ENCODE measurements at places on chromosomes 12 and 14.

GRCh38 chr12:28899951-28900350 lies 249.1 kb upstream of the FAR2 start:
- DNase-seq, result no peak

DNA sequence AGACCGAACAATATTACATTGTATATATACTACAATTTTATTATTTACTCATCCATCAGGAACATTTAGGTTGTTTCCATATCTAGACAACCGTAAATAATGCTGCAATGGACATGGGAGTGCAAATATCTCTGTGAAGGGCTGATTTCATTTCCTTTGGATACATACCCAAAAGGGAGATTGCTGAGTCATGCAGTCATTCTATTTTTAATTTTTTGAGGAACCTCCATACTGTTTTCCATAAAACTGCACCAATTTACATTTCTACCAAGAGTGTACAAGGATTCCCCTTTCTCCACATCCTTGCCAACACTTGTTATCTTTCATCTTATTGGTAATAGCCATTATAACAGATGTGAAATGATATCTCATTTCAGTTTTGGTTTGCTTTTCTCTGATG lies 84.7 kb downstream of the SLC41A2 start:
- DNase-seq, result no peak

GRCh38 chr14:25049093-25049567 lies 817 bp downstream of the STXBP6 start:
- no peak for DNase-seq

DNA sequence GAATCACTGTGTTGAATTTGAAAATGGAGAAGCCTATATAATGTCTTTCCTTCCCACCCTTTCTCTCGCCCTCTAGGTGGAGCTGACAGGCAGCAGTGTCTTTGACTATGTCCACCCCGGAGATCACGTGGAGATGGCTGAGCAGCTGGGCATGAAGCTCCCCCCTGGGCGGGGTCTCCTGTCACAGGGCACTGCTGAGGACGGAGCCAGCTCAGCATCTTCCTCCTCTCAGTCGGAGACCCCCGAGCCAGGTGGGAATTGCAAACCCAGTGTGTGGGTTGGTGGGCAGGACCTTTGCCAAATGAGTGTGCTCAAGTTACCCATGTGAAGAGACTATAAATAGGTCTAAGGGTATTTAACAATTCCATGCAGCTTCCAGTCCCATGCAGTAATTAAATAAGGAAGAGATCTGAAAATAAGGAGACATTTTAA lies 274.7 kb downstream of the EGLN3 start:
- no peak for DNase-seq

DNA sequence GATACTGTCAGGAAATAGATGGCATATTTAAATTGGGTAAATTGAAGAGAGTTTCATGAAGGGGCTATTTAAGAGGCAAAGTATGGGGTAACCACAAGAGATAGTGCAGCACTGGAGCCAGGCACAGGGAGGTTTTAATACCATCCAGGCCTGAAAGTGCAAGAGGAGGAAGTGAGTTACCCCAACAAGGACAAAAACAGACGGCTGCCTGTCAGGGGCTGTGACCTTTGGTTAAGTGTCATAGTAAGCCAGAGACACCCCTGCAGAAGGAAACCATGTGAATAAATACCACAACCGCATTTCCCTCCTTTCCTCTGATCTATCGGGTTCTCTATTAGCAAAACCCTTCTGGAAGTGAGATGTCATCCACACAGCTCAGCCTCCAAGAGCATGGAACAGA lies 122.0 kb upstream of the DHRS4 start:
- no peak for DNase-seq

DNA sequence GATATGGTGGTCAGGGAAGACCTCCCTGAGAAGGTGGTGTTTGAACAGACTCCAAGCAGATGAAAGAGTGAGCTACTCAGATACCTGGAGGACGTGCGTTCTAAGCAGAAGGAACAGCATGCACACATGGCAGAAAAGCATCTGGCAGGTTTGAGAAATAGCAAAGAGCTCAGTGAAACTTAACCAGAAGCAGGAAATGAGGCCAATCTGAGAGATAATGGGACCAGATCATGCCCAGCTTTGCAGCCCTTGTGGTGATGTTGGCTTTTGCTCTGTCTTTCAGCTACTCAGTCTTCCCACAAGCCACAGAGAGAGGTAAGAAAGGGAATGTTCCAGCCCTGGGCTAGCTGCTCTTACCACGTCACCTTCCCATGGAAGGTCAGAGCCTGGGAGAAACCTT lies 176.3 kb upstream of the GSC start:
- DNase-seq, result no peak

DNA sequence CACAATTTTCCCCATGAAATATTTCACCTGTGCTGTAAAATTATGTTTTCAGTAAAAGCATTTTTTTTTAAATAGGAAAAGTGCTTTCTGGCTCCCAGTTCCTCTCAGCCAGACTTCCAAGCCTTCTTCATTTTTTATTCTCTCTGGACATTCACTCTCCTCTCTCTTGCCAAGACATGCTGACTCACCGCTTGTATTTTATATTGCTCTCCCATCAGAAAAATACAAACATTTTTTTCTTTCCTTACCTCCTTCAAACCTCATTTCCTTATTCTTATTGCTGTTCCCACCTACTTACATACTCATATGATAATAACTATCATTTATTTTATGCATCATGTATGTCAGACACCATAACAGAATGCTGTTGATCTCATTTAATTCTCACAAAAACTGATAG lies 37.7 kb upstream of the ZNF641 start:
- DNase-seq, result no peak

- DNase-seq, result no peak
These were observed 127.9 kb upstream of the FKBP4 start for GRCh38 chr12:2666846-2667245.

GRCh38 chr14:91286530-91286937 lies 42.0 kb upstream of the GPR68 start:
- DNase-seq, result peak; percentile 88

DNA sequence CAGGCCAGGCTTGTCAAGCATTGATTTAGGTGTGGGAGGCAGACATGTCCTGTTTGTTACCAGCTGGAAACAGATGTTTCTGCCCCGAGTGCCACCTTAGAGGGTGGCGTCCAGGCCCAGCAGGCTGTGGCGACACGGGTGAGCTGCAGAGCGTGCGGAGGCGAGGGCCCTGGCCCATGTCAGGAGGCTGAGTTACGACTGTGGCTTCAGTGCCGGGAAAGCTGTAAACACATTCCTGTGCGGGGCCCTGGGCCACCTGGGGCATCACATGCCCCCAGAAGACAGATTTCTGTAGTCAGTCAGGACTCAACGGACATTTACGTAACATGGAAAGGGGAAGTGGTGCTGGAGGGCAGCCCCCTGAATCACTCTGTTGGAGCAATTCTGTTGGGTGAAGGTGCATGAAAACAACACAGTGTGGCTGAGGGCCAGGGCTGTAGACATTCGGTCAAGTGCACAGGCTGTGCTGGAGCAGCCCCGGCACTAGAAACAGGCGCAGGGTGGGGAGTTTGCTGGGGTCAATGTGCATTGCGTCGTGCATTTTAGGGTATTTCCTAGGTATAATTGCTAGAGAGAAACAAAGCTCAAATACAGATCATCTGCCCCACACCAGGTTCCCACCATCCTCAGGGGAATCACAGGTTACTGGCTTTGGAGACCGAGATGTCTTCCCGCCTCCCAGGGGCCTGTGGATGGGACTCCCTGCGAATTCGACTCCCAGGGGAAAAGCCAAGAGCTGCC lies 291.8 kb downstream of the TMEM121 start:
- no peak for DNase-seq

- DNase-seq, result no peak
These were observed 206.7 kb upstream of the CPNE8 start for GRCh38 chr12:39112064-39112463.

DNA sequence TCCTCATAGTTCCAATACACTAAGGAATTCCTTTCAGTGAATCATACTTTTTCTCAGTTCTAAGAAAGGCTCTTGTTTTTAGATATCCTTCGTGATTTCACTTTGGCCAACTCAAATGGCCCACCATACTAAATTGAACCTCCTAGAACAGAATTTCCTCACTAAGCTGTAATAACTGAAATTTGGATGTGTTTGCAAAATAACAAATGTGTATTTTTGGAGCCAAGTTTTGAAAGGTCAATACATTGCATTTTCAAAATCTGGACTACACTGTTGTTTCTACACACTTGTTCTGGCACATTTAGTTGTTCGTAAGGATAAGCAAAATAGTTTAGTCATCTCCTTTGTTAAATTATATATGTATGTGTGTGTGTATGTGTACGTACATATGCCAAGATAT lies 439.0 kb upstream of the STXBP6 start:
- DNase-seq, result no peak

- DNase-seq, result peak; percentile 44
These were observed 1.2 kb downstream of the GPR135 start for GRCh38 chr14:59463787-59464485.

DNA sequence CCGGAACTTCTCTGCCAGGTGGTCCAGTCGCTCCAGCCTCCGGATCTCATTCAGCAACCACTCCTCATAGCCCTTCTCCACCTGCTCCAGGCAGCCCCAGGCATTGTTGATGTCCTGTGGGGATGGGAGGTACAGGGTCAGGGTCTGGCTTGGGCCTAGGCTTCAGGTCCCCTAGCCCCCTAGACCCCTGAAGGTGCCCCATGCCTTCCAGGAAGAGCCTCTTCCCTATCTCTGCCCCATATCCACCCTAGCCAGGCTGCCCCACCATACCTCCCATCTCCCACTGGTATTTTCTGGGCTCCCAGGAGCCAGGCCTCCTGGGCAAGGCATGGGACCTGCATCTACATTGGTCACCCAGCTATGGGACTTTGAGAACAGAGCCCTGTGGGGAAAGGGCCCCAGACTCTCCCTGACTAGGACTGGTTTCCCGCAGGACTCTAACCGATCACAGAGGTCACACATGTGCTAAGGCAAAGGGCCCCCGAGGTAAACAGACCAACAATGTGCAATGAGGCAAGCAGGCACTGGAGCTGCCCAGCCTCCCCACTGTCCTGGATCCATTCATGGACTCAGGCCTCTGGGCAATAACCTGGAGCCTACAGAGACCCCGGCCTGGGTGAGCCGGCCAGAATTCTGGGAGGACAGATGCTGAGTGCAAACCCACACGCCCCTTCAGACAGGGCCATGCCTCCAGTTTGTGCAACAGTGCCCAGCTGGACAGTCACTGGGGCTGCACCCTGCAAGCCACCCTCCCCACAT lies 88.8 kb downstream of the ACTN1 start:
- DNase-seq, result no peak
